ENCODE measurements at places on chromosomes 2 and 18.

GRCh38 chr2:152657043-152657442 is 60.2 kb downstream of the PRPF40A start:
- no peak for DNase-seq

DNA sequence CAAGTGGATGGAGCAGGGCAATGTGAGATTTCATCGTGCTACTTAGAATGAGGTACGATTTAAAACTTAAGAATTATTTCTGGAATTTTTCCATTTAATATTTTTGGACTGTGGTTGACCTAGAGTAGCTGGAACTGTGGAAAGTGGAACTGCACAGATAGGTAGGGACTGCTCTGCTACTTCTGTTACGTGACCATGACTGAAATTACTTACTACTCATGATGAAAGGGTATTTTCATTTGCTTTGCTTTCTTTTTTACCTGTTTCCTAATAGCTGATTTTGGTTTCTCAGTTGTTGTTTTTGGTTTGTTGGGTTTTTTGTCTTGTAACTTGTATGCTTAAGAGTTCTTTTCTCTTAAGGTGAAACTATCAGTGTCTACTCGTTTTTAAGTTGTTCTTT is 11.4 kb downstream of the UBE2E3 start:
- DNase-seq = no peak

DNA sequence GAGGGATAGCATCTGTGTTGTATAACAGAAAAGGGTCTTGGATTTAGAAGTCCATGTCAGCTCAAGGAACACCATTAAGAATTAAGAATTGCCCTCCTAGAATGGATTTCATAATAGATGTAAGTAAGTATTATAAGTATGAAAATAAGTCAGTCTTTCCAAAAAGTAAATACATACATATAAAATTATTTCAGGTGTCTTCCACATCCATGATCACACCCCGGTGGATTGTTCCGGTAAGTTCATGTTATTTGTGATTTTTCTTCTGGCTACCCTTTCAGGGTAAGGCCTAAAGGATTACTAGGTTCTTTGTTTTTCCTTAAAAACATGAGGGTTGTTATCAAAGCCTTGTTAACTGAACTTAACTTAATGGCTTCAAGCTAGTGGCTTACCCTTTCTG is 55.9 kb downstream of the TMEM185B start:
- no peak for DNase-seq

DNA sequence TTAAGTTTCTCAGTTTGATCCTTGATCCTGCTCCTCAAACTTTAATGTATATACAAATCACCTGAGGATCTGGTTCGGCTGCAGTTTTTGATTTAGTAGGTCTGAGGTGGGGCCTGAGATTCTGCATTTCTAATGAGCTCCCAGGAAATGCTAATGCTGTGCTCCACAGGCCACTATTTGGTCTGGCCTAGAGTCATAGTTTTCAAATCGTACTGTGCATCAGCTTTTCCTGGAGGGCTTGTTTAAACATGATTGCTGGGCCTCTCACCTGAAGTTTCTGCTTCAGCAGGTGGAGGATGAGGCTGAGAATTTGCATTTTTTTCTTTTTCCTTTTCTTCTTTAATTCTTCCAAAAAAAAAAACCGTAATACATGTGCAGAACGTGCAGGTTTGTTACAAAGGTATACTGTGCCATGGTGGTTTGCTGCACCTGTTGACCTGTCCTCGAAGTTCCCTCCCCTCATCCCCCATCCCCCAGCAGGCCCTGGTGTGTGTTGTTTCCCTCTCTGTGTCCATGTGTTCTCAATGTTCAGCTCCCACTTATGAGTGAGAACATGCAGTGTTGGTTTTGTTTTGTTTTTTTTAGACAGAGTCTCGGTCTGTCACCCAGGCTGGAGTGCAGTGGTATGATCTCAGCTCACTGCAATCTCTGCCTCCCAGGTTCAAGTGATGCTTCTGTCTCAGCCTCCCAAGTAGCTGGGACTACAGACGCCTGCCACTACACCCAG is 42.2 kb upstream of the CD28 start:
- DNase-seq = no peak

- no peak for DNase-seq
Observed at GRCh38 chr2:26175466-26176278, 2.8 kb downstream of the GAREM2 start.

DNA sequence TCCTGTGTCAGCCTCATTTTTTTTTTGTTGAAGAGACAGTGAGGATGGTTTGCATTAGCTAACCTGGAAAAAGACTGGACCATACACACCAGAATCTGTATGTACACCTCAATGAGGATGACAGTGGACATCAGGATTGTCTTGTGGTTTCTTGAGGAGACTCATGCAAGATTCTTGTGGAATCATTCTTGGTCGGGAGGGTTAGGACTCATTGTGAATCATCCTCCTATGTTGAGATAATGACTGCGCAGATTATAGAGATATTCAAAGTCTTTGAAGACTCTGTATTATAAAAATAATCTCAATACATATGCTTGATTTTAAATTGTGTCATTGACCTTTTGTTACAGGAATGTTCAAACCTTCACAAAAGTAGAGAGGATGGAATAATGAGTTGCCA is 49.1 kb upstream of the DOCK10 start:
- peak; percentile 95 for DNase-seq

All from brain microvascular endothelial cell (primary cell).